ENCODE measurements at places on chromosomes 7 and 10. TPM values are rescaled to one million over a fixed set of nuclear protein-coding genes. Genes with fewer than 3 reads are reported as not detected.

Gene TEX36
- polyA plus RNA-seq: not detected

Gene GJD4
- 1.6 TPM for polyA plus RNA-seq

GRCh38 chr7:158837790-158838637, 8.7 kb upstream of the ESYT2 start:
- DNase-seq: no peak

- no peak for DNase-seq
These were observed 119.5 kb downstream of the OTUD1 start for GRCh38 chr10:23558361-23558799.

DNA sequence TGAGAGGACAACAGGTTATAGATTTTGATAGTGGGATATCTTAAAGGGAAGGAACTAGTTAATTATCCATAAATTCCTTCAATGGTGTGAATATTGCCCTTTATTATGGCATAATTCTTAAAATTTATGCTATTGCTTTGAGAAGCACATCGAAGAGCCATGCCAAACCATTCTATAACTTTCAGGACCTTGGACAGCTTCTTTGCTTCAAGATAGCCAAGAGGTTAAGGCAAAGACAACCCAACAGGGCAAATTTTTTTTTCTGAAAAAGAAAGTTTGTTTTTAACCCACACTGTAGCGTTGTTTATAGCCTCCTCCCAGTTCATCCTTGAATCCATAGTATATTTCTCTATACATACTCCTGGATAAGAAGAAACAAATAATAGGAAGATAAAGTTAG, 103.2 kb downstream of the NRG3 start:
- DNase-seq: peak; percentile 55

- DNase-seq: no peak
These were observed 202.0 kb upstream of the SEMA3C start for GRCh38 chr7:81120803-81121202.

GRCh38 chr10:101967713-101968112, 88.3 kb downstream of the ARMH3 start:
- no peak for DNase-seq

Measured in muscle of back (tissue), 13 donors.